SK-MEL-5 (cell line): ENCODE measurements at places on chromosomes 1 and 21.

DNA sequence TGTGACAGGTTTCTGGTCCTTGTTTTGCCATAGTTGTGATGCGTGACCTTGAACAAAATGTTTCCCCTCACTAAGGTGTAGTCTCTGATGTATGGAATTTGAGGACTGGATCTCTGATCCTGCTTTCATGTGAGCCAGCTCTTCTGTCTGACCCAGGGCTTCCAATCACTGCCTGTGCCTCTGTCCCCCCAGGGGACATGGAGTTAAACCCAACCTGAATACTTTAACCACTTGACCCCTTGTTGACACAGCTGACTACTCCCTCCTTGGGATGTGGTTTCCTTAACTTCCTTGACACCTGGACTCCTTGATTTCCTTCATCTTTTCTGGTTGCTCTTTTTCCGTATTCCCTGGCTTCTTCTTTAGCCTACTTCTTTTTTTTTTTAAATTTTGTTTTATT, 36.0 kb upstream of the SSBP3 start:
- no peak for DNase-seq

DNA sequence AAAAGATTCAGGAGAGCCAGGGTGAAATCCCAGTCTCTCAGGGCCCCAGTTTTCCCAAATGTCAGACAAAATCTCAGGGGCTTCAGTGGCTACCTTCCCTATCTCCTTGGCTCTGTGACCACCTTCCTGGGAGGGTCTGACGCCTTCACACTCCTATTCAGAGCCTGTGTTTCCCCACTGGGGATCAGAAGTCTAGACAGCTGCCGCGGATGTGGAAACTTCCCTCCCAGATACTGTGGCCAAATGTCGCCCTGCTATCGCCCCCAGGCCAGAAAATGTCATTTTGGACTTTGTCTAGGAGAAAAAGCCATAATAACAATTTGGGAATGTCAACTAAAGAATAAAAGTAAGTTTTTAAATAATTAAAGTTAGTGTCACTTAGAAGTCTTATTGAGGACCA, 15.9 kb downstream of the A3GALT2 start:
- DNase-seq, result no peak

DNA sequence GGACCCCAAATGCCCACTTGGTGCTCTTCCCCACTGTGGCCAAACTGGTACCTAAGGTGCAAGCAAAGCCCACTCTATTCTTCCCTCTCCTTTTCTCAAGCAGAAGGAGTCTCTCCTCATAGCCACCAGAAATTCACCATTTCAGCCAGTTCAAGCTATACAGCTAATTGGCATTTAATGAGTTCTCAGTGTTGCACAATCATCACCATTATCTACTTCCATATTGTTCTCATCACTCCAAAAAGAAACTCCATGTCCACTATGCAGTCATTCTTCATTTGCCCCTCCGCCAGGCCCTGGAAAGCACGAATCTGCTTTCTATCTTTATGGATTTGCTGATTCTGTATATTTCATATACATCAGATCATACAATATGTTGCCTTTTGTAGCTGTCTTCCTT, 9.9 kb upstream of the ATG4C start:
- no peak for DNase-seq

DNA sequence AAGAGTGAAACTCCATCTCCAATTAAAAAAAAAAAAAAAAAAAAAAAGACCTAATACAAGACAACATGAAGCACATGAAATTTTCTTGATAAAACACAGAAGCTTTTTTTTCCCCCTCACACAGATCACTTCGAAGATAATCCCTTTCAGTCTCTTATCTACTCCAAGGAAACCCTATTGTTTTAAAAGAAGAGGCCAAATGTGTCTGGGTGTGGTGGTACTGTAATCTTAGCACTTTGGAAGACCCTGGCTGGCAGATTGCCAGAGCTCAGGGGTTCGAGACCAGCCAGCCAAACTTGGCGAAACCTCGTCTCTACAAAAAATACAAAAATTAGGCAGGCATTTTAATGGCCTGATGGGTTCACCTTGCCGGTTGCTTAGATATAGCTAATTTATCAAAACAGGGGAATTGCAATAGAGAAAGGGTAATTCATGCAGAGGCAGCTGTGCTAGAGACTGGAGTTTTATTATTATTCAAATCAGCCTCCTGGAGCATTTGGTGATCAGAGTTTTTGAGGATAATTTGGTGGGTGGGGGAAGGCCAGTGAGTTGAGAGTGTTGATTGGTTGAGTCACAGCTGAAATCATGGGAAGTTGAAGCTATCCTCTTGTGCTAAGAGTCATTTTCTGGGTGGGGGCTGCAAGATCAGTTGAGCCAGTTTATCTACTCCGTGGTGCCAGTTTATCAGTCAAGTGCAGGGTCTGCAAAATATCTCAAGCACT, 62.5 kb downstream of the SLC16A1 start:
- DNase-seq, result no peak

GRCh38 chr21:39911286-39912199, 44.3 kb downstream of the PCP4 start:
- peak; percentile 19 for DNase-seq

GRCh38 chr21:17476006-17476405, 36.8 kb upstream of the CXADR start:
- no peak for DNase-seq

DNA sequence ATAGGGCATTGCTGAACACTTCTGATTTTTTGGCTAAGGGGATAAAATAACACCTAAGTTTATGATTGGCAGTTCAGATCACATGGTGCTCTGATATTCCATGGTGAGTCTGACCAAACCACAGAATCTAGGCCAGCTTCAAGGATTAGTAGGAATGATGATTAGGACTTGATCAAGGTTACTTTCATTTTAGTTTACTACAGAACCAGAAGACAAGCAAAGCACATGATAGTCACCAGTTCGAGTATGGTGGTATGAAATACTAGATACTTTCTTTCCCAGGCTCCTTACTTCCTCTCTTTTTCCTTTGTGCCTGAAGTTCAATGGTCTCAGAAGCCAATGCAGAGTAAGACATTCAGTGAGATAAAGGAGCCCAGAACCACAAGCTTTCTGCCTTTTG, 26.6 kb downstream of the S100A10 start:
- DNase-seq, result peak; percentile 65

DNA sequence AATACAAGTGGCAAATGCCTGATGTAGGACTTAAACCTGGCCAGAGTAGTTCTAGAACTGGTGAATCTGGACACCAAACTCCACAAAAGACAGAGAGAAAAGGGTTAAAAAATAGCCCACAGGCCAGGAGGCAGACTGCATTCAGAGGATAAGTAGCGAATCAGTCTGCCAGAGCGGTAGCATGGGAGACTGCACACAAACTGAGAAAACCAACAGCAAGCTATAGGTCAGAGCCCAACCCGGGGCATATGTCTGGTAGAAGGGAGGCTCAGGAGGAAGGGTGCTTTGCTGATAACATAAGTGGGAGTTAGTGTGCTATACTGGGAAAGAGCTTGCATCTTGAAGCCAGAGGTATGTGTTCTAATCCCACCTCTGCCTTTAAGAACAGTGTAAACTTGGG, 4.0 kb downstream of the LRRC53 start:
- DNase-seq, result no peak

DNA sequence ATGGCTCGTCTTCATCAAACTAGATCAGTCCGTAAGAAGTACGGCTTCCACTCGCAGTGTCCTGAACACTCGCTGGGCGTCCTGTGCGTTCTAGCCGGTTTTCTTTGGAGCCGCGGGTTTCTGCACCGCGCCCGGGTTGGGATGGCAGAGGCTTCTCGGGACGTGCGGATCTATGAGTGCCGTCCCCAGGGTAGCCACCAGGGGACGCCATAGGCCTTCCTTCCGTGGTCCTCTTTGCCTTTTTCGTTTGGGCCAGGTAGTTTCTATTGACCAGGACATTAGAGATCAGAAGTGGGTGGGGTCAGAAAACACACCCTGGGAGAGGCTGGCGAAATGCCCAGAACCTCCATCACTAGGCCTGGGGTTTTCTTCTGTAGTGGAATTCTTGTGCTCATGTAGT, 273.8 kb downstream of the FAM72C start:
- DNase-seq, result peak; percentile 82

DNA sequence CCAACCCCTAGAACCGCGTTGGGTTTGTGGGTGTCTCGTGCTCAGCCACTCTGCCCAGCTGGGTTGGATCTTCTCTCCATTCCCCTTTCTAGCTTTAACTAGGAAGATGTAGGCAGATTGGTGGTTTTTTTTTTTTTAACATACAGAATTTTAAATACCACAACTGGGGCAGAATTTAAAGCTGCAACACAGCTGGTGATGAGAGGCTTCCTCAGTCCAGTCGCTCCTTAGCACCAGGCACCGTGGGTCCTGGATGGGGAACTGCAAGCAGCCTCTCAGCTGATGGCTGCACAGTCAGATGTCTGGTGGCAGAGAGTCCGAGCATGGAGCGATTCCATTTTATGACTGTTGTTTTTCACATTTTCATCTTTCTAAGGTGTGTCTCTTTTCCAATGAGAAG, 18.7 kb downstream of the TFF3 start:
- no peak for DNase-seq

GRCh38 chr21:27476696-27477095, 509.8 kb upstream of the ADAMTS5 start:
- DNase-seq, result peak; percentile 43

DNA sequence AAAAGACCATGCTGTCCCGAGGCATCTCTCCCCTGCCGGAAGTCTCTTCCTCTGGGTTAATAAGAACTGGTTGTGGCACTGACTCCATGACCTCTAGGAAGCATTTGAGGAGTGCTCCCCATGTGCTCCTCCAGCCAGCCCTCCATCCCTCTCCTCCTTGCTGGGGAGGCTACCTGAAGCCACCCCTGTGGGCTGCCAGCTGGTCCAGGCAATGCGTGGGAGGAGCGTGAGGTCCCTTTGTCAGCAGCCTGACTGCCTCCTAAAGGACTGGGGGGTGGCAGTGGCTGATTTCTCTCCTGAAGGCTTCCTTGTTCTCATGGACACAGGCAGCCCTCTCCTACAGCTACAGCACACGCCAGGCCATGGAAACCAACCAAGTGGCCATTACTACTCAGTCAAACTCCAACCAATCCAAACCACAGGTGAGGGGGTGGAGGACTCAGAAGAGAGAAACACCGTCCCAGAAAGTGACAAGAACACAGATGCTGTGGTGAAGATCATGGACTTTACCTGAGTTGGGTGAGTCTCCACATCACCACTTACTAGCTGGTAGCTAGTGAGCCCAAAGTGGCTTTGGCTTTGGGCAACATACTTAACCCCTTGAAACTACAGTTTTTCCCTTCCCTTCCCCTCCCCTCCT, 35.2 kb downstream of the NENF start:
- peak; percentile 63 for DNase-seq

DNA sequence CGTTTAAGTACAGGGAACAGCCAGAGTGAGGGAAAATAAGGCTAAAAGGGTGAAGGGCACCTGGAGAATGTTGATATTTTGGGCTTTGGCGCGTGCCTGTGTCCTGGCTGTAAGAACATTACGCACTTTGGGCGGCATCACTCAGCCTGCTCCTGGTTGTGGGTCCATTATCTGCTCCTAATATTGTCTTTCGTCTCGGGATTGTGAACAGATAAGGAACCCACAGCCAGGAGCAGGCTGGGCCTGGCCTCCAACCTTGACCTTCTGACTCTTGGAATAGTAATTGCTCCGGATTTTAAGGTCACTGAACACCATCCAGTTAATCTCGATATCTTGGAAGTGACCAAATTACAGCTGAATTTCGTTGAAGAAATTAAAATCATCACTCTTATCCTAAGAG, 61.9 kb downstream of the TCP10L start:
- DNase-seq, result no peak

DNA sequence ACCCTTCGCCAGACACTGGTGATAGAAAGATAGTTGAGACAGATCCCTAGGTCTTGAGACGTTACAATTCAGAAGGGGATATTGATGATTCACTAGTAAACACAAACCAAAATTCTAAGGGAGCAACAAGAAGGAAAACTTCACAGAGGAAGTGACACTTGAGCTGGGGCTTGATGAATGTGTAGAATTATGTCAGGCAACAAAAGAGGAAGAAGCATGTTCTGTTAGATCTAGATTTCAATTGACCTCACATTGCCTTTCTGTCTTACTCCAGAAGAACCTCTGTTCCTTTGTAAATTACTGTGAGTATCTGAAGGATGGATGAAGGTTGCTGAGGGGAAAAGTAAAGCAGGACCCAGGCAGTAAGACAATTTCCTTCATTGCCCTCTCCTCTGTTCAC, 328.2 kb downstream of the KCTD3 start:
- DNase-seq, result no peak

DNA sequence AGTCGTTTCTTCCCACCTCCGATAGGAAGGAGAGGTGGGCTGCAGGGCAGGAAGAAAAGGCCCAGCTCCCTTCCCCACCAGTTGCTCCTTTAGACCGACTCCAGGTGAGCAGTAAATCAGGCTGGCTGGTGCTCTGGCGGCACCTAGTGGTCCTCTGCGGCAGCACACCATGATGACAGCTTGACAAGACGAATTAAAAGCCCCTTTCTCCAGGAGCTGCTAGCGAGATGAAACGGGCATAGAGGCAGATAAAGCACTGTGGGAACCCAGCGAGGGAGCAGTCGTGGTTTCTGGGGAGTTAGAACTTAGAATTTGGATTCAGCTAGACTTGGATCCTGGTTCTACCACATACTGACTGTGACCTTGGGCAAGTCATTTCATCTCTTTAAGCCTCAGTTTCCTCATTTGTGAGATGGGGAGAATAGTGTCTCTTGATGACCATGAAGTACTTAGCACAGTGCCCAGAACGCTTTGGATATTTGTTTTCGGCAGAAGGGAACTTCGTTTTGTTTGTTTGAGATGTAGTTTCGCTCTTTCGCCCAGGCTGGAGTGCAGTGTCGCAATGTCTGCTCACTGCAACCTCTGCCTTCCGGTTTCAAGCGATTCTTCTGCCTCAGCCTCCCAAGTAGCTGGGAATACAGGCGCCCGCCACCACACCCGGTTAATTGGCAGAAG, 21.8 kb upstream of the COL9A2 start:
- peak; percentile 85 for DNase-seq

- peak; percentile 81 for DNase-seq
These were observed 9.7 kb downstream of the SMYD3 start for GRCh38 chr1:246497331-246497915.

- DNase-seq, result no peak
These were observed 884 bp downstream of the LHX4 start for GRCh38 chr1:180230791-180231505.

GRCh38 chr1:12596007-12596821, 21.8 kb downstream of the DHRS3 start:
- DNase-seq, result no peak

- DNase-seq, result no peak
These were observed 704.5 kb upstream of the ADGRL4 start for GRCh38 chr1:79711001-79711431.

GRCh38 chr1:18761948-18762840, 97.3 kb downstream of the TAS1R2 start:
- no peak for DNase-seq

DNA sequence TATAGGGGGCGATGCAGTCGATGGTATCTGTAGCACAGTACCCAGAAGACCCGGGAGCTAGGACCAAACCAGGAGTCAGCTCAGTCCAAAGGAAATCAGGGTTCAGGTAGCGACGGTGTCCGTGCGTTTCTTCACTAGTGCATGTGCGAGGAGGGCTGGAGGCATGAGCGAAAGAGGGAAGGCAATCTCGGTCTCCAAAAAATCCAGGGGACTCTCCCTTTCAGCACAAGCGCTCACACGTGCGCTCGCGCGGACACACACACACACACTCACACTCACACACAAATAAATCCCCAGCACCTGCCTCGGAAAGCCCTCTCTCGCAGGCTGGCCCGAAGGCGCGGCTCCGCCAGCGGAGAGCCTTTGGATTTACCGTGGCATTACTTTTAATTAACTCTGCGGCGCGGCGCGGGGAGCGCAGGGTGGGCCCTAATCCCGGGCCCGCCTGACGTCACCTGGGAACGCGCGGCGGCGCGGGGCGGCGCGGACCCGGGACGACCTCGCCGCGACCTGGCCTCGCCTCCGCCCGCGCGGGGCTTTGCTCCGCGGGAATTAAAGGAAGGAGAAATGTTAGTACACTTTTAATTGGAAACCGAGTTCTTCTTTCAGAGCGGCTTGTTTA, 121.2 kb downstream of the LMX1A start:
- no peak for DNase-seq
